ENCODE measurements at places on chromosomes 12 and 14.

DNA sequence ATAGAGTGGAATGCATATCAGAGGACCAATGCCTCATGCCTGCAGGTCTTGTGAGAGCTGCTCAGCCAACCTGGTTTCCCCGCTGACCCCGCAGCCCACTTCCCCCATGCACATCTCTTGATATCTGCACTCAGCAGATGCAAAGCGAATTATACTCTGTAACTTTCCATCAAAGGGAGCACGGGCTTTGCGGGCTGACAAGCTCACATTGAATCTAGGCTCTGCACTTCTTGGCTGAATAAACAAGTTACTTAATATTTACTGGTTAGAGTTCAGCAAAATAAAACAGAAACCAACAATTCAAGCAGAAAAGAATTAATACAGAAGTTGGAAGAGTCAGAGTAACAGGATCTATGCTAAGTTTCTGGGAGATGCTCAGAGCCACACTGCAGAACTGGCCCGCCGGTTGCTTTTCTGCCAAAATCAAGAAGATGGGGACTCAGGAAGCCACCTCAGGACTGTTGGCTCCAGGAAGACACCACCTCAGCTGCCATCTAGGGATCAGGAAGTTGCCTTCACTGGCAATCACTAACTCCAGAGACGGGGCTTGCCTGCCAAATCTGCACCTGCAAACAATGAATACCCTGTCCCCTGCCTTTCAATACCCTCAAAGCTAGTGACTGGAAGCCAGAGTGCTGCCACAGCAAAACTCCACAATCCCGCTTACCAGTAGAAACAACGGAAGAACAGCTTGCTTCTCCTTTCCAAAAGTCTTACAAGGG, 46.5 kb downstream of the NR1H4 start:
- DNase-seq, result no peak

DNA sequence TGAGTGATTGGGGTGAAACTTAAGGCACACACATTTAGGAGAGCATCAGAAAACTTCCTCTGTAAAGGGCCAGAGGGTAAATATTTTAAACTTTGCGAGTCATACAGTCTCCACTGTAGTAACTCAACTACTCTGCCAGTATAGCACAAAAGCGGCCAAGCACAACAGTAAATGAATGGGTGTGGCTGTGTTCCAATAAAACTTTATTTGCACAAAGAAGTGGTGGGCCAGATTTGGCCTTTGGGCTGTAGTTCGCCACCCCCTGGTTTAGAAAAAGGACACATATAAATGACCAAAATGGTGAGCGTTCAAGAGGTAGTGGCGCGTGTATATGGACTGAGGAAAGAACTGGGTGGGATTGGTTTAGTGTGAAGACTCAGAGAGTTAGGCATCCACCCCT, 109.9 kb downstream of the CALM1 start:
- DNase-seq, result no peak

DNA sequence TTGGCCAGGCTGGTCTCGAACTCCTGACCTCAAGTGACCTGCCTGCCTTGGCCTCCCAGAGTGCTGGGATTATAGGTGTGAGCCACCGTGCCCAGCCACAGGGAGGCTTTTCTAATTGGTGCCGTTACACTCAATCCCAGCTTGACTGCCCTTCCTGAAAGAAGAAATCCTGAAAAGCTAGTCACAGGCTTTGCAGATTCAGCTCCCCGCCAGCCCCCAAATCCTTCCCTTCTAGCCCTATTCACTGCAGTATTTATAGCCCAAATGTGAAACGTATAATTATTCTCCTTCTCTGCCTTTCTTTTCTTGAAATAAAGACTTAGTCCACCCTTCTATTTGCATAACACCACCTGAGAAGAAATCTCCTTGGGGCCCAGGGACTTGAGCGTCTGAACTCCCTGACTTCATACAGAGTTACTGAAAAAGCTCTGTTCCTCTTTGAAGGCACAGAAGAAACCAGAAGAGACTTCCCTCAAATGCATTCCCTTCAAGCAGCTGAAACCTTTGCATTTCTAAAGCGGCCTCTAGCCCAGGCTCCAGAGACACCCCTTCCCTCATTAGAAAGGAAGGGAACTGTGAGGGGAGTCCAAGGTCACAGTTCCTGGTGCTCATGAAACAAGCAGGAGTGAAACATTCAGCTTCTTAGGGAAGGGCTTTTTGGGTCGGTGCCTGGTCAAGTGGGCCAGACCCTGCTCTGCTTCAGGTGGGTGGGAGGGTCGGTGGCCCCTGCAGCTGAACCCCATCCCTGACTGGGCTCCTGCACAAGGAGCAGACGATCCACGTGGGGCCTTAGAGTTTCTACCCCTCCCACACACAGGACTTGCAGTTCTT, 42.3 kb upstream of the BATF start:
- DNase-seq, result no peak

DNA sequence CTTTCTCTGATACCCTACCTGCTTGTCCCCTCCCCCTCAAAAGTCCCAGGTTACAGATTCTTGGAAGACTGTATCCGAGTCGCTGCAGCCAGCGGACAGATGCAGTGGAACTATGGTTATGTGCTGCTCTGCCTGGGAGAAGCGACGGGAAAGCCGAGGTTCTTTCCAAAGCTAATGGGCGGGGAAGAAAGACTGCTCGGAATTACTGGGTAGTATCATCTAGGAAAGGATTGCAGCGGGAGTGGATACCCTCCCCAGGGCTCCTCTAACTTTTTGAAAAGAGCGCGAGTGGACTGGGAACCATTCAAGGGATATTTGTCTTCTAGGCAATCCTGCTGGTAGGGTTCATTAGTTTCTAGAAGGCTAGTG, 1.4 kb downstream of the PTHLH start:
- DNase-seq, result no peak

GRCh38 chr12:113470871-113471618, 626 bp downstream of the LHX5 start:
- no peak for DNase-seq

- no peak for DNase-seq
Measured at GRCh38 chr14:60093606-60094005, 1.9 kb downstream of the PCNX4 start.

DNA sequence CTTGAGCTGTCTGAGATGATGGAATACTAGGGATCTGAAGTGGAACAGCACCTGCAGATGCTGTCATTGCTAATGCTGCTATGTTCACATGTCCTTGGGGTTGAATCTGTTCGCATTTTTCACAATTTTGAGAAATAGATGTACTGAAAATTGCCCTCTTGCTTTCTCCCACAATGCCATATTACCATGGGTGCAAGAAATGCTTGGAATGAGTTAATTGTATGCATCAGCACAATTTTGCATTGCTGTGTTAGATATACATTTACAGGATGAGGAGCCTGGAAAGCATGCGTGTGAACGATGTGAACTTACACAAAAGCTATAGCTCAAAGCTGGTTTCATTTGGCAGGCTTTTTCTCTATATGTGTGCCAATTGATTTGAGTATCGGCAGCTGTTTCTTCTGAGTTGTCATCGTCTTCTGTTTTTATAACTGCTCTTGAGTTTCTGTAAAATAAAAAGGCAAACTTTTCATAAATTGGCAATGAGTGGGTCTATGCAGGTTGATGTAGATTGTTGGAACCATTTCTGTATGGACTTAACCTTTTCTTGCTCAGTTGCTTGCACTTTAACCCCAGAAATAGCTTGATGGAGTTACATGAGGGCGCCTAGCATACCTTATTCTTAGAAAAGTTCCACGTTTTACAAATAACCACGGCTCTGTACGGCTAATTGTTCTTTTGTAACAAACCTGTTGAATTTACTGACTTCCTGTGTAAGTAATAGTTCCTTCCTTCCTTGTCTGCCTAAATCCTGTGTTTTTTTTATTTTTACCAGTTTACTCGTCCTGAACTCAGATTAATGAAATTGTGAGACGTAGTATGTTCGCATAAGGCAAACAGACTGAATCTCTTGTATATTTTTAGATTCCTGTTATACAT, 105.9 kb downstream of the FGD4 start:
- no peak for DNase-seq

DNA sequence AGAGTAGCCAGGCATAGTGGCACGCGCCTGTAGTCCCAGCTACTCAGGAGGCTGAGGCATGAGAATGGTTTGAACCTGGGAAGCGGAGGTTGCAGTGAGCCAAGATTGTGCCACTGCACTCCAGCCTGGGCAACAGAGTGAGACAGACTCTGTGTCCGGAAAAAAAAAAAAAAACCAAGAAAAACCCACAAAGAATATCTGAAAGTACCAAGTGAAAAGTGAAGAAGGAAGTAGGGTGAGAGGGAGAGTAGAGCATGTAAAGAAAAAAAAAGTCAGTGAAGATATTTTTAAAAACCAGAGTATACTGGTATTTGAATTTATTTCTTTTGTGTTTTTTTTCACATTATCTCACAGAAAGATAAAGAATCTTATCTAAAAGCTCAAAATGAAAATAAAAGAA, 43.3 kb upstream of the ISM2 start:
- no peak for DNase-seq

GRCh38 chr14:41051801-41052200, 554.9 kb upstream of the LRFN5 start:
- no peak for DNase-seq

DNA sequence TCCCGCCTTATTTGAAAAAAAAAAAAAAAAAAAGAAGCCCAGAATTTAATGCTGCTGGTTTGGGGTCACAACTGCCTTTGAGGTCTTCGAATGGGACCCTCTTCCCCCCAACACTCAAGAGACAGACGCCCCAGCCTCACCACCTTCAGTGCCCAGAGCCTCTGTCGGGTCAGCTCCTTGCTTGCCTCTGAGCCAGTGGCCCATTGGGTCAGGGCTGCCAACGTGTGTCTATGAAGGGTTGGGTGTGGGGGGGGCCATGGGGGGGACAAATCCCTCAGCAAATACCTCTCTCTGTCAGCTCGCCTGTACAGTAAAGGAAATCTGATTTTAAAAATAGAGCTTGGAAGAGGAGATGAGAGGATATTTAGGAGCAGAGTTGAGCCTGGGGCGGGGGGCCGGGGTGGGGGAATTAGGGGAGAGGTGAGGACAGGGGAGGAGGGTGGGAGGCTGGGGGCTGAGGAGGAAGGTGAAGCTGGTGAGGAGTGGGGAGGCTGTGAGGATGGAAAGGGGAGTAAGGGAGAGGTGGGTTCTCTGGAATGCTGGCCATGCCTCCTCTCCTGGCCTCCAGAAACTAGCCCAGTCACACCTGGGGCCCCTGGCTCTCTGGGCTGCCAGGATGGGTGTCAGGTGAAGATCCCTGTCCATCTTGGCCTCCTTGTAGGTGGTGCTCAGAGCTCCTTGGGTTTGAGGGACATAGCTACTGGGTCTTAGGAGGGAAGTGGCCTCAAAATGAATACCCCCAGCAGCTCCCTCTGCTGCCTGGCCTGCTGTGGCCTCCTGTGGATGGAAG, 13.3 kb downstream of the RTL1 start:
- DNase-seq, result no peak

DNA sequence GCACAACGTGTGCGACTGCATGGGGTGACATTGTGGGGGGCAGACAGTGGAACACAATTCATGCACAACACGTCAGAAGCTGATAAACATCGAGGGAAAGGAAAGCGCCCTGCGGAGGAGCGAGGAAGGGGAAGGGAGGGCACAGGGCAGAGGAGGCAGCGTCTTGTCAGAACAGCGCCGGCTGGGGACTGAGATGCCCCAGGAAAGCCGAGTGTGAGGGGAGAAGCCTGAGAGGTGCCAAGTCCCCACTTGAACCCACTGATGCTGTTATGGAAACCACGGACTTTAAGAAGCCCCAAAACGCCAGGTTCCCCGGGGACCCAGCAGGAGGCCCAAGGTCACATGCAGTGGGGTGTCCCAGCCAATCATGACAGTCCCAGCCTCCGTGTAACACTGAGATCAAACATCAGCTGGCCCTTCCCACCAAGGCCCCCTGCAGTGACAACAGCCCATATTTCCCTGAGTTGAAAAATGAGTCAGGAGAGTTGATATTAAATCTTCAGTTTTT, 70.0 kb downstream of the GALNT9 start:
- no peak for DNase-seq

- DNase-seq, result no peak
Measured at GRCh38 chr12:128600886-128601285, 222.9 kb downstream of the SLC15A4 start.

- no peak for DNase-seq
Measured at GRCh38 chr14:104980611-104981531, 2.7 kb upstream of the AHNAK2 start.

DNA sequence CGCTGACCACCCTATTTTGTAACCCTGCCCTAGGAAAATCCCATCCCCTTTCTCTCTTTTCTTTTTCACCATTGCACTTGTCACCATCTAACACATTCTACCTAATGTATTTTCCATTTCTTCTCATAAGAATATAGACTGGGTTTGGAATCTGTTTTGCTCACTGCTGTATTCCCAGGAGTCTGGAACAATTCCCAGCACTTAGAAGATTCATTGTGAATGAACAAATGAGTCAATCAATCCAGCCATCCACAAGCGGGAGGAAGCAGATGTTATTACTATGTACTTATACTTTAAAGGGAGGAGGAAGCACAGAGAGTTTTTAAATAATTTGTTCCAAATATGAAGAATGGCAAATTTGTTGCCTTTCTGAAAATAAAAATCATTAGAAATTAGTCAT, 142.1 kb downstream of the KIF21A start:
- DNase-seq, result no peak

- peak; percentile 60 for DNase-seq
Measured at GRCh38 chr14:61461808-61462275, 140.5 kb downstream of the PRKCH start.

DNA sequence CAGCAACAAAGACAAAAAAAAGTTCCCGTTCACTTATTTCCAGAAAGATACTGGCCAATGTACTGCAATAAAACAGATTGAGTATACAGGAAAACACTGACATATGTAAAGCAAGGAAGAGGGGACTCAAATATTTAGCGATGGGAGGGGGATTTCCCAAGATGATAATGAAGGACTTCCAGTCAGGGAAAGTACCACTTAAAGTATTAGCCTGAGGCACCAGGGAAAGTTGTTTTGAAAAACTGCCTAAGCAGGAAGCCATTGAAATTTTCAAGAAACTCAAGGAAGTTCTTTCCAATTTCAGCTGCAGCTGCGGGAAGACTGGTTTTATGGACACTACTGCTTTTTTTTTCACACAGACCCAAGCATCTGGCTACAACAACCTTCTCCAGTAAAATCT, 1007.4 kb upstream of the NOVA1 start:
- no peak for DNase-seq

- peak; percentile 56 for DNase-seq
Measured at GRCh38 chr12:131830335-131830913, 2.2 kb downstream of the MMP17 start.

GRCh38 chr14:69335371-69335771, 62.7 kb downstream of the ERH start:
- no peak for DNase-seq

- DNase-seq, result no peak
Measured at GRCh38 chr14:60381909-60382308, 104.0 kb downstream of the C14orf39 start.

- no peak for DNase-seq
Measured at GRCh38 chr12:108048686-108049085, 80.4 kb upstream of the WSCD2 start.

GRCh38 chr12:52285851-52286530, 5.3 kb downstream of the KRT81 start:
- no peak for DNase-seq

DNA sequence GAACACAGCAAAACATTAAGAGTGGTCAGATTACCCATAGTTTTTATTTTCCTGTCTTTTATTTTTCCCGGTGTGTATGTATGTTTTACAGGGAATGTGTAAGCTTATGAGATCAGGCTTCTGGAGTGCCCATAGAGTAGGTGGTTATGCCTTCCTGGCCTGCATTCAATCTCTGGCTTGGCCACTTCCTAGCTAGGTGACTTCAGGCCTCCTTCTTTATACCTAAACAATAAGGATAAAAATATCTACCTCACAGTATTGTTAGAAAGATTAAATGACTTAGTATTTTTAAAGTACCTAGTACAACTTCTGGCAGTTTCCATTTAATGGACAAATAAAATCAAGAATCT, 42.4 kb downstream of the ITPR2 start:
- no peak for DNase-seq
